Effector memory CD8-positive, alpha-beta T cell (primary cell): ENCODE measurements at places on chromosomes 3 and 15.

DNA sequence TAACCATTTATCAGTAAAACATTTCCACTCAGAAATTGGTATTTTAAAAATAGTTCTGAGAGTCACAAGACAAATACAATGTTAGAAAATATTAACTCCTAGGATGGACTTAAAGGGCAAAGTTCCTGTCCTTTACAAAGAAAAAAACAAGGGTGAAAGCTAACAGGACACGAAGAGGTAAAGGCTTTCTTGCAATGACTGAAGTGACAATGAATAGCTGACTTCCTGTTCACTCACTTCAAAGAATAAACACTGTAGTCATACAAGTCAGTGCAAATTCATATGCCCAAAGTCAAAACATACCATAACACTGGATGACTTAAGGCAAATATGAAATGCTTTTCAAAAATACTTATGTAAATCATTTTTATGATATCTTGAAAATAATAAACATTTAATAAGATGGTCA lies 1389.8 kb upstream of the ALCAM start:
- peaks cover 2% of the 10 kb centered on the region for H3K36me3 ChIP-seq
- no peak for DNase-seq
- H3K4me1 ChIP-seq = no peaks in the 10 kb centered on the region
- no peak overlapping the region for H3K27ac ChIP-seq
- no peaks in the 10 kb centered on the region for H3K27me3 ChIP-seq
- H3K4me3 ChIP-seq = no peak overlapping the region

DNA sequence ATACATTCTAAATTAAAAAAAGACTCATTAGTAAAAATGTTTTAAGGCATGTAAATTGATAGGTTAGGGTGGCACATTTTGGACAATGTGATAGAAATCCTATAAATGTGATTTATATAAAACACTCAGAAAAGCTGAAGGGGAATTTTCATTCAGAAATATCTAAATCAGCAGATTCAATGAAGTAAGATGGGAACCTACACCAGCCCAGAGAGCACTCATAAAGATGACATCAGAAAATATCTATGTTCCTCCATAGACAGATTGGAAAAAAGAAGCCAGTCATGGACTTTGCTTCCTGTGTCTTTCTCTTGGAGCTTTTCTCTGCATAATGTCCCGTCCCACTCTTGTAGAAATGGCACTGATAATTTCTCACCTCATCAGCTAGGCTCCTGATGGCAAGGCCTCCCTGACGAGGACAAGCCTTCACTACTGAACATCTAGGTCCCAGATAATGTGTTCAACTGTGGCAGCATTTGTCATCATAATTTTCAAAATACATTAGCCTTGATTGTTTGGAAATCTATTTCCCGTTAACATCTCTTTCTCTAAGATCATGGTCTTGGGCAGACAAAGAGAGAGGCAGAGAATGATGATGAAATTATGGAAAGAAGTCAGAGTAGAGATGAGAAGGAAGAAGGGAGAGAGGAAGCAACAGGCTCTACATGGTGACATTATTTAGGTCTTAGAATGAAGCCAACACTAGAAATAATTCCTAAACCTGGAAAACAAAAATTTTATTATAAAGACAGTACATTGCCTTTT lies 354.4 kb downstream of the NTRK3 start:
- no peak overlapping the region for H3K27ac ChIP-seq
- no peak for DNase-seq
- no peaks in the 10 kb centered on the region for H3K36me3 ChIP-seq
- no peaks in the 10 kb centered on the region for H3K4me1 ChIP-seq
- H3K27me3 ChIP-seq = peaks cover 14% of the 10 kb centered on the region

- no peaks in the 10 kb centered on the region for H3K4me1 ChIP-seq
- no peak overlapping the region for H3K27ac ChIP-seq
- no peaks in the 10 kb centered on the region for H3K27me3 ChIP-seq
- H3K36me3 ChIP-seq = no peaks in the 10 kb centered on the region
These were observed 198.3 kb downstream of the OTOL1 start for GRCh38 chr3:161694682-161695564.

GRCh38 chr3:52112056-52112455 lies 42.2 kb downstream of the POC1A start:
- H3K4me3 ChIP-seq = no peak overlapping the region
- no peaks in the 10 kb centered on the region for H3K36me3 ChIP-seq
- no peak for DNase-seq
- H3K4me1 ChIP-seq = peaks cover 4% of the 10 kb centered on the region
- H3K27ac ChIP-seq = no peak overlapping the region

- no peak overlapping the region for H3K27ac ChIP-seq
- H3K27me3 ChIP-seq = no peaks in the 10 kb centered on the region
- no peak for DNase-seq
- H3K36me3 ChIP-seq = no peaks in the 10 kb centered on the region
These were observed 11.6 kb upstream of the PLSCR4 start for GRCh38 chr3:146262371-146263110.

DNA sequence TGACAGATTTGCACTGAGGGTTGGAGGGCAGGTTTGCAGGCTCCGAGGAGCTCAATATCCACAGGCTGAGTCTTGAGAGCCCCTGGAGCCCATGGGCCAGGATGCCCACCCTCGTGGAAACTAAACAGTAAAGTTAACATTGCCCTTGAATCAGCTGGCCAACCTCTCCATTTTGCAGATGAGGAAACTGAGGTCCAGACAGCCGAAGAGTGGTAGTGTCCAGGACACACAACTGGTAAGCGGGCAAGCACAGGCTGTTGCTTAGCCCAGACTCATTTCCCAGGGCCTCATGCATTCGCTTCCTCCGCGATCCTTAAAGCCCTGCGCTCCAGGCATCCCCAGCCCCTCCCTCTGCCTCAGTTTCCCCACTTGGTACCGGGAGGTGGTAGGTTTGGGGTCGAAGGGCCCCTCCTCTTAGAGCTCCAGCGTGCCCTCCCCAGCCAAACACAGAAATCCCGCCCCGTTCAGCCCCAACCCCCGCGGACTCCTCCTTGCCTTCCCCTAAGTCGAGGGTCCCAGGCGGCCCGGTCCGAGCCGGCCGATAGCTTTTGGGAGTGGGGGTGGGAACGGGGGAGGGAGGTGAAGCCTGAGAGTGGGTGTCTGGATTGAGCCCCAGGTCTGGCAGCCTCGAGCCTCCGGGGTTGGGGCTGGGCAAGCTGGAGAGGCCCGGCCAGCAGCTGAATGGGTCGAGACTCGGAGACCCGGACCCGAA lies 3.5 kb downstream of the PTH1R start:
- H3K4me1 ChIP-seq = peaks cover 13% of the 10 kb centered on the region
- H3K4me3 ChIP-seq = peak overlapping the region; percentile 83
- DNase-seq = no peak
- no peak overlapping the region for H3K27ac ChIP-seq
- H3K36me3 ChIP-seq = no peaks in the 10 kb centered on the region

GRCh38 chr3:48926425-48927392 lies 8.1 kb downstream of the ARIH2 start:
- H3K27me3 ChIP-seq = no peaks in the 10 kb centered on the region
- peak overlapping the region; percentile 79 for H3K27ac ChIP-seq
- peaks cover 41% of the 10 kb centered on the region for H3K4me1 ChIP-seq
- H3K36me3 ChIP-seq = peaks cover 82% of the 10 kb centered on the region
- DNase-seq = no peak

- peak overlapping the region; percentile 55 for H3K27ac ChIP-seq
- peaks cover 27% of the 10 kb centered on the region for H3K4me1 ChIP-seq
- no peak for DNase-seq
- H3K27me3 ChIP-seq = no peaks in the 10 kb centered on the region
- H3K36me3 ChIP-seq = peaks cover 3% of the 10 kb centered on the region
- H3K4me3 ChIP-seq = no peak overlapping the region
These were observed 11.2 kb downstream of the STIMATE start for GRCh38 chr3:52886049-52886730.

GRCh38 chr3:173977747-173978146 lies 580.2 kb downstream of the NLGN1 start:
- no peaks in the 10 kb centered on the region for H3K4me1 ChIP-seq
- H3K36me3 ChIP-seq = no peaks in the 10 kb centered on the region

DNA sequence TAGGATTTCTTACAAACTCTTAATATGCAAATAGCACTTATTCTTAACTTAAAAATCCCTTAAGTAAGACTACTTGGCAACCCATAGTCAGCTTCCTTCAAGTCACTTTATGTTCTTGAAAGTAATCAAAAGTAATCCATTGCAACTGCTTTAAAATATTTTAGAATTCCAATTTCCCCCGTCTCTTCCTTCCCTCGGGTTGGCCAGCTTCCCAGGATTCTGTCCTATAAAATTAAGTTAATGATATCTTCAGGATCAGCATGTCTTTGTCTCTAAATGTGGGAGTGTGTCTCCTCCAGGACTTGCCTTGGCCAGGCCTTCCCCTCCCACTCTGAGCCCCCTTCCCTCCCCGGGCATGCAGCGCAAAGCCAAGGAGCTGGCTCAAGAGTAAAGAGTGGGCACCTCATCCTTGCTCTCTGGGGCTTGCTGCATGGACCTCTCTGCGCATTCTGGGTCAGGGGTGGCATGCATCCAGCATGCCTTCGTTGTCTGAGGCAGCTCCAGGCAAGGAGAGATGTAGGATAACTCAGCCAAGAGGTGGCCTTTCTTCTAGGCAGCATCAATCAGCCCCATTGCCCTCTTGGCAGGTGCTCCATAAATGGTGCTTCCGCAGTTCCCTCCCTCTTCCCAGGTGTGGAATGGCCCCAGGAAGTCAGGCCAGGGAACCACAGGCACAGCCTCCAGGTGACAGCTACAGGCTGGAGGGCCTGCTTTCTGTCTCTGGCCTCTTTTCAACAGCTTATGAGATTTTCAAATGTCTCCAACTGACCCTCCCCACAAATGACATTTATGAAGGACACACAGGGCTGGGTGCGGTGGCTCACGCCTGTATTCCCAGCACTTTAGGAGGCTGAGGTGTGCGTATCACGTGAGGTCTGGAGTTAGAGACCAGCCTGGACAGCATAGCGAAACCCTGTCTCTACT lies 108.7 kb upstream of the ALDH1A3 start:
- no peak overlapping the region for H3K27ac ChIP-seq
- H3K4me1 ChIP-seq = no peaks in the 10 kb centered on the region
- peaks cover 19% of the 10 kb centered on the region for H3K27me3 ChIP-seq
- DNase-seq = no peak

GRCh38 chr3:157240408-157240807 lies 80.5 kb upstream of the CCNL1 start:
- peaks cover 5% of the 10 kb centered on the region for H3K4me1 ChIP-seq
- no peak for DNase-seq
- no peaks in the 10 kb centered on the region for H3K27me3 ChIP-seq
- H3K36me3 ChIP-seq = no peaks in the 10 kb centered on the region
- H3K27ac ChIP-seq = no peak overlapping the region

DNA sequence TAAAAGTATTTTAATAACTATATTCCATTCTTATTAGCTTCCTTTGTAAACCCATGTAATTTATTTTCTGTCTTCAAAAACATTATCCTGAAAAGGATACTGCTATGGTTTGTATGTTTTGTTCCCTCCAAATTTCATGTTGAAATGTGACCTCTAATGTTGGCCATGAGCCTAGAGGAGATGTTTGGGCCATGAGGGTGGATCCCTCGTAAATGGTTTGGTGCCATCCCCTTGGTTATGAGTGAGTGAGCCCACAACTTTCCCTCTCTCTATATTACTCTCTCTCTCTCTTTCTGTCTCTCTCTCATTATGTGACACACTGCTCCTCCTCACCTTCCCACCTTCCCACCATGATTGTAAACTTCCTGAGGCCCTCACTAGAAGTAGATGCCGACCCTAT lies 357.7 kb downstream of the MFSD1 start:
- no peak for DNase-seq
- no peak overlapping the region for H3K4me3 ChIP-seq
- H3K27me3 ChIP-seq = no peaks in the 10 kb centered on the region
- H3K27ac ChIP-seq = no peak overlapping the region
- no peaks in the 10 kb centered on the region for H3K36me3 ChIP-seq
- no peaks in the 10 kb centered on the region for H3K4me1 ChIP-seq

DNA sequence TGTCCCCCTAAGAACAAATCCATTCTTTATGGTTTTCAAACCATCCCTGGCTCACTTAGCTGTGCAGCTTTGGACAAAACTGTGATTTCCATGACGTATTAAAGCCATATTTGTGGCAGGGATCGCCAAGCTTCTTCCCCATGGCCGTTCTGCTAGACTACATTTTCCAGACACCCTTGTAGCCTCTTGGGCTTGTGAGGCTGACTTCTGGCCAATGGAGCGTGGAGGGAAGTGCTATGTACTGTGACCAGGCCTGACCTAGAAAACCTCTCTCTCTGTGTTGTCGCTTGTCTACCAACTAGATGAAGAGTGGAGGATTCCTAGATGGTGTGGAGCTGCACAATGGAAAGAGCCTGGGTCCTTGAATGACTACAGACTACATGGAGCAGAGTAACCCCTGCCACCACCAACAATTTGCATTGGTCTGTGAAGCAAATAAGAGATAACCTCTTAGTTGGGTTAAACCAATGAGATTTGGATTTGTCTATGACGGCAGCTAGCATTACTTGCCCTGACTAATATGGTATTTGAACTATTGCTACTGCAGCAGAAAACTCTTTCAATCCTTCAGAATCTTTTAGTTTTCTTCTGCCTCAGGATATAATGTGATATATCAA lies 22.1 kb upstream of the MGLL start:
- no peak overlapping the region for H3K4me3 ChIP-seq
- H3K4me1 ChIP-seq = no peaks in the 10 kb centered on the region
- H3K36me3 ChIP-seq = no peaks in the 10 kb centered on the region
- peaks cover 37% of the 10 kb centered on the region for H3K27me3 ChIP-seq
- no peak overlapping the region for H3K27ac ChIP-seq
- no peak for DNase-seq

DNA sequence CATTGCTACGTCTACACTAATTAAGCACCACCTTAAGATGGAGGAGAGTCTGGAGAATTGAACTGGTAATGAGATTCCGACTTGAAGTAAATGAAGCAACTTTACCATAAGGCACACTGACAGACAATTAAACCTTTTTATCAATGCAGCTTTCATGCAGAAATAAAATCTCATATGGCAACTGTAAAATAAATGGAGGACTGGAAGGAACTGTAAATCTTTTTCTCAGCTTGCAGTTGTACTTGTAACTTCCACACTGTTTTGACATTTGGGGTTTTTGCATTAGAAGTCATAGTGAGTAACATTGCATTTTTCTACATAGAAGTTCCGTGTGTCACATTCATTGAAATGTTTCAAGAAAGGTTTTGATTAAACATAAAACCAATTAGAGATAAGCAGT lies 705.3 kb downstream of the NLGN1 start:
- H3K27me3 ChIP-seq = no peaks in the 10 kb centered on the region
- DNase-seq = no peak
- H3K4me3 ChIP-seq = no peak overlapping the region
- H3K4me1 ChIP-seq = no peaks in the 10 kb centered on the region
- peaks cover 2% of the 10 kb centered on the region for H3K36me3 ChIP-seq
- H3K27ac ChIP-seq = no peak overlapping the region

DNA sequence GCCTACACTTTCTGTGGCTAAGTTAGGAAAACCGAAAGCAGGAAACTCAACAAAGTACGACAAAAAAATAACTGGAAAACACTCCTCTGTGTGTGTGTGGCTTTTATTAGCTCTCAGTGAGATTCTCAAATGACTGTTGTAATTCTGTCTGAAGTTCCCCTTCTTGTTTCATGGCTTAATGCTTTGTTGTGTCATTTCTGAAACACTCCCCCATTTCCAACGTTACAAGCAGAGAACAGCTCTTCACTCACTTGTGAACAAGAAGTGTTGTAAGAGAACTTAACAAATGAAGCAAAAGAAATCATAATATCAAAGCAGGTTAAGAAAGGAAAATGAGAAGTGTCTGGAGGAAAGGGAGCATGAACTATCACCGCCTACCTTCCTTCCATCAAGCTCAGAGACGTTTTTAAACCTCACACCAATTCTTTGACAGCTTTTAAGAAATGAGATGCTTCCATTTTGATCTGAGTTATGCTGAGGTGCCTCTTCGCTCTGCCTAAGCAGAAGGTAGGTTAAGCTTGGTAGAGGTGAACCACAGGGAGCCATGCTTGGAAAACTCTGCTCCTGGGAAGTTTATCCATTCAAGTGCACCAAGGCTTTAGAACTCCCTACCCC lies 12.4 kb upstream of the SEC62 start:
- peaks cover 2% of the 10 kb centered on the region for H3K4me1 ChIP-seq
- H3K4me3 ChIP-seq = no peak overlapping the region
- no peaks in the 10 kb centered on the region for H3K36me3 ChIP-seq
- DNase-seq = no peak
- H3K27me3 ChIP-seq = peaks cover 39% of the 10 kb centered on the region
